Liver (tissue), 10 donors: ENCODE measurements at places on chromosomes 5 and 9. TPM values are rescaled to one million over a fixed set of nuclear protein-coding genes. Genes with fewer than 3 reads are reported as not detected.

DNA sequence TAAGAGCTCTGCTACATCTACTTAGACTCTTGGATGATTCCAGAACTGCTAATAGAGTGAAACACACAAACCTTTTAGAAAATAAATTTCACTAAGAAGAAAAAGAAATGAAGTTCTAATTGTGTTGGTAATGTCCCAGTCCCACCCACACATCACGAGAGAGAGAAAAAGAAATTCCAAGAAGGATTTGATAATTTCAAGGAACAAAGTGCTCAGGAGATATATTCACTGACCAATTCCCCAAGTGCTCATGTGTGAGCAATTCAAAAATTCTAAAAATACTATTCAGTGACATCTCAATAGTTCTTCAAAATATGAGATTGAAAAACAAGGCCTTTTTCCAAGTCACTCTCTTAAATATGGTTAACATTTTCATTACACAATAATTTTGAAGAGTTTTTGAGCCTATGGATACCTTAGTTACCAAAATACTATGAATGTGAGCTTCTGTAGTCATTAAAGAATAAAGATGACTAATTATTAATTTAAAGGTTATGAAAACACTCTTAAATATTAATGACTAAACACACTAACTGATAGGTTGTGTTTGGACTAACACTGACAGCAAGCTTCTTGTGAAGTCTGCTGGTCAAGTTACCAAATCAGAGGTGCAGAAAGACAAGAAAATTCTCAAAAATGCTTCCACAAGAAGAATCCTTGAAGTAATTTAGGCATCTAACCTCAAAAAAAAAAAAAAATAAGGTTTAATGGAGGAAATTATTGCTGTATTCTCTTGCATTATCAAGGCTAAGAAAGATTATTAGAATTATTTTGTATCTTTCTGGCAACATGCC is 245.3 kb downstream of the PDE4D start:
- H3K27ac ChIP-seq, result no peak overlapping the region
- H3K4me3 ChIP-seq, result no peak overlapping the region
- no peak for DNase-seq
- no peaks in the 10 kb centered on the region for H3K4me1 ChIP-seq
- no peaks in the 10 kb centered on the region for H3K27me3 ChIP-seq
- no peaks in the 10 kb centered on the region for H3K36me3 ChIP-seq

DNA sequence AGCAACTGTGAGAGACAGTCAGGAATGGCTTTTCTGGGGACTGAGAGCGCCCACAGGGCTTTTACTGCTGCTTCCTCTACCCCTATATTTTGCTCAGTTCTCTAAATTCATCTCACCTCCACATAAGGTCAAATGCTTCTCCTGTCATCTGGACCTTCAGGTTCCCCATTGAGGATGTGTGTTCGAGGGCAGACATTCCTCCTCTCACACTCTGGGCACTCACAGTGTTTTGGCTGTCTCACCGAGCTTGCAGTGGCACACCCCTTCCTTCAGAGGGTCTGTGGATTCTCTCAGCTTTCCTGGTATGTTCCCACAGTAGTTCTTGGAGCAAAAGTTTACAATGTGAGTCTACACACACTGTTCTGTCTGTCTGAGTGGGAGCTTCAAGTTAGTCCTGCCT is 127.8 kb upstream of the GLRA1 start:
- H3K27ac ChIP-seq, result no peak overlapping the region
- H3K27me3 ChIP-seq, result no peaks in the 10 kb centered on the region
- no peaks in the 10 kb centered on the region for H3K4me1 ChIP-seq
- no peak overlapping the region for H3K4me3 ChIP-seq
- no peaks in the 10 kb centered on the region for H3K36me3 ChIP-seq

The QRFP gene
- polyA plus RNA-seq, result not detected

DNA sequence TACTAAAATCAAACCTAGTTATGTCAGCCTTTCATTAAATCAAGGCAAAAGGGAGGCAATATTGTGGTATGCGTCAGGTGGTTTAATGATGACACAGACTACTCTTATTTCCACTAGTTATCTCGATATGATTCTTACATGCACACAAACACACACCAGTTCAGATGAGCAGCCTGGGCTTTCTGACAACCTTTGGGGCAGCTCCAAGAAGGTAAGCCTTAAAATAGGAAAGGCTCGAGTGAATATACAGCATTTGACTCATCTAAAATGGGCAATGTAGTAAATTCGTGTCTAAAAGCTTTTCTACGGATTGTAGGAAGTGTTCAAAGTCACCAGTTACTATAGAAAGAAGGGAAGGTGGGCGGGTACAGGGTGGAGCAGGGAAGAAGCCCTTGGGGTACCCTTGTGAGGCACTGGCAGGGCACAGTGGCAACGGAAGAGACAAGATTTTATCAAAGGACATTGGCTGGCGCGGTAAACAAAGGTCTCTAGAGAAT is 1.9 kb downstream of the ANKH start:
- H3K4me3 ChIP-seq, result peak overlapping the region; percentile 77
- H3K36me3 ChIP-seq, result no peaks in the 10 kb centered on the region

DNA sequence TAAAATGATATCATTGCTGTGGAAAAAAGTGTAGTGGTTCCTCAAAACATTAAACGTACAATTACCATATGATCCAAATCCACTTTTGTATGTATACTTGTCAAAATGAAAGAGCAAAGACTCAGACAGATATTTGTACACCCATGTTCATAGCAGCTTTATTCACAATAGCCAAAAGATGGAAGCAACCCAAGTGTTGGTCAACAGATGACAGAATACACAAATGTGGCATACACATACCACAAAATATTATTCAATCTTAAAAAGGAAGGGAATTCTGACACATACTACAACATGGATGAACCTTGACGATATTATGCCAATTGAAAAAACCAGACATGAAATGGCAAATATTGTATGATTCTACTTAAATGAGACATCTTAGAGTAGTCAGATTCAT is 524.5 kb upstream of the WWC1 start:
- DNase-seq, result no peak
- no peaks in the 10 kb centered on the region for H3K27me3 ChIP-seq
- H3K36me3 ChIP-seq, result no peaks in the 10 kb centered on the region
- no peaks in the 10 kb centered on the region for H3K4me1 ChIP-seq
- no peak overlapping the region for H3K4me3 ChIP-seq

GRCh38 chr5:81779125-81779915 is 28.4 kb upstream of the SSBP2 start:
- H3K27me3 ChIP-seq, result no peaks in the 10 kb centered on the region
- peak overlapping the region; percentile 77 for H3K27ac ChIP-seq
- peaks cover 8% of the 10 kb centered on the region for H3K4me1 ChIP-seq
- H3K4me3 ChIP-seq, result peak overlapping the region; percentile 20
- DNase-seq, result peak; percentile 53

DNA sequence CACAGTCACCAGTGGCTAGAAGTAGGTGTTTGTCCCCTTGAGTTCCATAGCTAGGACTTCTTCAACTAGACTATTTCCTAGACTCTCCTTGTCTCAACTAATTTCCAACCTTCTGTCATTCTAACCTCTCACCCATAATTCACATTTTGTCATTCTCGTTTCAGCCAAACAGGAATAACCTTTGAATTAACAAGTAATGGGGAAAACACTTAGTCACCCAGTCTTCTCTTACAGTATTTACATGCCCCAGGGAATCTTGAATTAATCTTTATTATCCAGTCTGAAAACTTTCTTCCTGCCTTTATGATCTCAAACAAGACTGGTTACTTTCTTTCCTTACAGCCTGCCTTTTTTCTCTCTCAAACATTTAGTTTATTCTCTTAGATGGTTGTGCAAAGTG is 63.3 kb upstream of the RUSC2 start:
- H3K36me3 ChIP-seq, result no peaks in the 10 kb centered on the region
- no peaks in the 10 kb centered on the region for H3K4me1 ChIP-seq
- H3K4me3 ChIP-seq, result no peak overlapping the region
- no peaks in the 10 kb centered on the region for H3K27me3 ChIP-seq
- DNase-seq, result no peak

GRCh38 chr9:3049636-3050035 is 205.7 kb upstream of the PUM3 start:
- no peak overlapping the region for H3K27ac ChIP-seq
- no peak overlapping the region for H3K4me3 ChIP-seq
- DNase-seq, result no peak
- H3K4me1 ChIP-seq, result no peaks in the 10 kb centered on the region
- no peaks in the 10 kb centered on the region for H3K36me3 ChIP-seq
- H3K27me3 ChIP-seq, result no peaks in the 10 kb centered on the region
